H54 (cell line): ENCODE measurements at places on chromosomes 1 and 21.

DNA sequence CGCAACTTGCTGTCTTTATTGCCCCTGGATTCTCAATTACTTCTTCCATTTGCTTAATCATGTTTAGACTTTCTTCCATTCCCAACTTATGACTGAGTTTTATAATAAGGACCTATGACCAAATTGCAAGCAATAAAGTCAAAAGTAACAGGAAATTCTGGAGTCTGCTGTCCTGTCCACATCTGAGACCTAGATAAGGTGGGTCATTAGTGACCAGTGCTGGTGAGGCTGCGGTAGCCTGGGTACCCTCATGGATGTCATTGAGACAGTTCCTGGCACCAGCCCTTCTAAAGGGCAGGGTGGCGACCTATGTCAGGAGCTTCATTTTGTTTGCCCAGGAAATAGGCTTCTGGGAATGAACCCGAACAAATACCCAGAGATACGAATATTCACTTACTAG, 30.6 kb upstream of the SSBP3 start:
- DNase-seq = no peak

- DNase-seq = no peak
Observed at GRCh38 chr21:34110594-34111202, 37.3 kb downstream of the MRPS6 start.

- no peak for DNase-seq
Observed at GRCh38 chr1:186022184-186022583, 288.0 kb downstream of the HMCN1 start.

DNA sequence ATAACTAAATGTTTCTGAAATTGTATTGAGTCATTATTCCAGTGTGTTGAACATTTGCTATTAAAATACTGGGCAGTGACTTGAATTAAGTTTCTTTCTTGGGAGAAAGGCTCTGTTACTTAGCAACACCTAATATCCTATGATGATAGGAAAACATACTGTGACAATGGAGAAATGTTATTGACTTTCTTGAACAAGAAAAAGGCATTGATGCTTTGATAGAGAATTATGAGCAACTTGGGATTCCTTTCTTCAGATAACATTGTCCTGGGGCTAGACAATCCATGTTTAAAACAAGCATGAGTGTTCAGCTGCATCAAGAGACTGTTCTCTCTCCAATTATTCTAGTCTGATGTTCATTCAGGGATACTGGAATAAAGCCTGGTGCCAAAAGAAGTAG, 215.9 kb upstream of the L1TD1 start:
- DNase-seq = no peak

DNA sequence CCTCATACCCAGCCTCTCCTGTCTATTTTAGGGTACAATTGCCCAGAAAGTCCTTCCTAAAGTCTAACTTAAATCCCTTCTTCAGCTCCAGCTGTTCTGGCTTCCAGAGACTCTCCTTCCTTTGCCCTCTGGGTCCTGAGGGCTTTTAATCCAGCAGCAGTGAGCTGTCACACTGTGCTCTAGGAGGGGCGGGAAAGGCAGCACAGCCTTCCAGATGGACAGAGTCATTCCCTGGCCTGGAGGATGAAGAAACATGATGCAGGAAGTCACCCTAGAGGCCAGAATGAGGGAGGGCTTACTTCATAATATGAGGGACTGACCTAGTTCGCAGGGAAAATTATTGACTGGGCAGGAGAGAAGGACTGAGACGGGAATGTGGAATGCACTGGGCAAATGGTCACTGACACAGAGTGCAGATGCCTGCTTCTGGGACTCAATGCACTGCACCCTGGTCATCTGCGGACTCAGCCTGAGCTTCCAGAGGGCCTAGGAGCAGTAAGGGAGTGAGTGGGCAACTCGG, 1.3 kb downstream of the SH2D2A start:
- DNase-seq = peak; percentile 91

DNA sequence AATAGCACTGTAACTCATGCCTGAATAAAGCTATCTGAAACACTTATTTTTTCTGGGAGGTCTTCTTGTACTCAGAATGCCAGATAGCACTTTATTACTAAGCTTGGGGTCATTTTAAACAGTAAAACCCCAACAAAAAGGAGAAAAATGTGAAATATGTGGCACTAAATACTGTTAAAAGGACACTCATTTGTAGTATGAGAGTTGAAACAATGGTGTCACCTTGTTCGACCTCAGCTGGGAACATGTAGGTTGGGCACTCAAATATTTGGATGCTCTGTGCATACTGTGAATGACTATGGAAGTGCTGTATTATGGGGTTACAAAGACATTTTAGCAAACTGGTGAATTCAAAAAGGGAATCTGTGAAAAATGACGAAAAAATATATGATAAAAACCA, 53.9 kb downstream of the SELENOF start:
- no peak for DNase-seq

- no peak for DNase-seq
Observed at GRCh38 chr1:147630447-147630846, 39.9 kb downstream of the ACP6 start.
